ENCODE measurements at places on chromosomes 7 and 10.

DNA sequence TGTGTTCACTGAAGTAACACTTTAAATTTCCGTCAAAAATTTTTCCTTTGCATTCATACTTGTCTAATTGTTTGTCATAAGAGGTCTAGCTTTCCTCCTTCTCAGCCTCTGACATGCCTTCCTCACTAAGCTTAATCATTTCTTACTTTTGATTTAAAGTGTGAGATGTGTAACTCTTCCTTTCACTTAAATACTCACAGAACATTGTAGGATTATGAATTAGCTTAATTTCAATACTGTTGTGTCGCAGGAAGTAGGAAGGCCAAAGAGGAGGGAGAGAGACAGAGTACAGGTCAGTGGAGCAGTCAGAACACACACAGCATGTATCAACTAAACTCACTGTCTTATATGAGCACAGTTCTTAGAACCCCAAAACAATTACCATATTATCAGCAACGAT lies 99.0 kb downstream of the SRPK2 start:
- DNase-seq: no peak

- no peak for DNase-seq
Measured at GRCh38 chr7:67955061-67955460, 958.4 kb downstream of the TYW1 start.

GRCh38 chr7:128422842-128423241 lies 13.1 kb upstream of the IMPDH1 start:
- no peak for DNase-seq

GRCh38 chr7:64890761-64891362 lies 12.2 kb upstream of the ZNF273 start:
- no peak for DNase-seq
